ENCODE measurements at places on chromosomes 13 and 19. TPM values are rescaled to one million over a fixed set of nuclear protein-coding genes. Genes with fewer than 3 reads are reported as not detected.

The KCNK6 gene
- 8.4 TPM for total RNA-seq

The SLC15A1 gene
- total RNA-seq = 1.4 TPM

The TFPT gene
- 23.1 TPM for total RNA-seq

The EFNB2 gene
- total RNA-seq = 27.4 TPM

The WDR88 gene
- total RNA-seq = not detected

The TDRD3 gene
- 17.7 TPM for total RNA-seq

The ZNF536 gene
- total RNA-seq = 0.75 TPM

DNA sequence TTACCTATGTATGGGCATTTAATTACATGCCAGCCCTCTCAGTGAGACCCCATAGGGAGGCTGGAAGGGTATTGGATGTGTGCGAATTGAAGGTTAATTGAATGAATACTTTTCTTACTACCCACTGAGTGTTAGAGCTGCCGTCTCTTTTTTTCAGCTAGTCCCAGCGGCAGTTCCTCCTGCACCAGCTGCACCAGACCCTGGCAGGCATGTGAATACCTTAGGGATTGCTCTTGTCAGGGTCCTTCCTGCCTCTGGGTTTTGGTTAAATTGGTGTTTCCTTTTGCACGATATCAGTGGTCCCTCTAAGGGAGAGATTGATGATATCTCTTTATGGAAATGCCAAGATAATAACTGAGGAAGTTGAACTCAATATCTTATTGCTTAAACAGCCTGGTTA, 9.8 kb upstream of the CXCL17 start:
- DNase-seq = no peak

GRCh38 chr19:6516018-6516658, 14.0 kb upstream of the TUBB4A start:
- peak; percentile 91 for DNase-seq

DNA sequence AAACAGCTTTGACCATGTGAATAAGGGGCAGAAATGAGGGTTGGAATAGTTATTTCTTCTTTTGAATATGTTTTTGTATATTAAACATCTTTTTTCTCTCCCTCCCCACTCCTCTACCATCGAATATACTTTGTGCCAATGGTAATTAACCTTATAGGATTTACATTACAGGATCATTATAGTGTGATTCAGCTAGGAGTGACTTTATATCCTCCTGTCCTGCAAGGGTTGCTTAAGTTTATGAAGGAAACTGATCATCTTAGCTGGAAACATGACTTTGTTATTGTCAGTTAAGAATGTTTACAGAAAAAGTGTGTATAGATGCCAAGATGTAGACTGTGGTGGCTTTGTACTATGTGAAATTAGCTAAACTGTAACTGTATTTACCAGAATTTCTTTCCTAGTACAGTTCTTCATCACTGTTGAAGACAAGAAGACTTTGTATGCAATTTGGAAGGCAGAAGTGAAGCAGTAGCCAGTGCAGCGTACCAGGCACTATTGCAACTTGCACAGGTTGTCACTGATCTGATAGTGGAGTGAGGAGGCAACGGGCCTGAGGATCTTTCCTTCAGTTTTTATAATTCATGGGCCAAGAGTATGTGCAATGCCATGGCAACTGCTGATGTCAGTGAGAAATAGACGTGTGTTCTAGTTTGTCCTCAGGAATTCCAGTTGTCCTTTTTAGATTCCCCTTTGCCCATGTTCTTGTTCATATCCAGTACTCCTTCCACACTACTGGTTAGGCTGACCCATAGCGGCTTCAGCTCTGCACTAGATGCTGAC, 8.2 kb upstream of the PAN3 start:
- no peak for DNase-seq

GRCh38 chr13:75194717-75195462, 287.1 kb downstream of the TBC1D4 start:
- peak; percentile 9 for DNase-seq

All from renal cortical epithelial cell (primary cell).